ENCODE measurements at places on chromosomes 13 and 19.
A peak's percentile ranks its signal among the peaks of the same experiment; 100 is the strongest.

DNA sequence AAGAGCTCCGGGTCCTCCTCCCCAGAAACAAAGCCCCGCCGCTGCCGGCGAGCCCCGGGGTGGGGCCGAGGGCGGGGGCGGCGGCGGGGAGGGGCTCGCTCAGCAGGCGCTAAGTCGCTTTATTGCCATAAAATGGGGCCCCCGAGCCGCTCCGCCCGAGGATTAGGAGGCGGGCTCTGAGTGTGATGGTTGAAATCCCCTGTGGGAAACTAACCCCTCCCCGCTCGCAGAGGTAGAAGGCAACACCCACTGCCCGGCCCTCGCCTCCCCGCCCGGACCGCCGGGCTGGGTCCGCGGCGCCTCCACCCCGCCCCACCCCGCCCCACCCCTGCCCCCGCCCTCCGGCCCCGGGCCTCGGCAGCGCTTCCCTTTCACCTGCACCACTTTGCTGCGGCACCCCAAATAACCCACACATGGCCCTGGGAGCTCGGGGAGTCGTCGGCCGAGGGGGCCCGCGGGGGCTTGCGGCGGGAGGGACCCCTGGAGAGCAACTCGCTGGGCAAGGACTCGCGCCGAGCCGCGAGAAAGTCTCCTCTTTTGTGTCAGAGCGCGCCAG, at the start of gene KLF12:
TSS of gene KLF12 (minus strand) at position 184 of the 556 bp plus-strand sequence.
- peak; percentile 94 for DNase-seq

DNA sequence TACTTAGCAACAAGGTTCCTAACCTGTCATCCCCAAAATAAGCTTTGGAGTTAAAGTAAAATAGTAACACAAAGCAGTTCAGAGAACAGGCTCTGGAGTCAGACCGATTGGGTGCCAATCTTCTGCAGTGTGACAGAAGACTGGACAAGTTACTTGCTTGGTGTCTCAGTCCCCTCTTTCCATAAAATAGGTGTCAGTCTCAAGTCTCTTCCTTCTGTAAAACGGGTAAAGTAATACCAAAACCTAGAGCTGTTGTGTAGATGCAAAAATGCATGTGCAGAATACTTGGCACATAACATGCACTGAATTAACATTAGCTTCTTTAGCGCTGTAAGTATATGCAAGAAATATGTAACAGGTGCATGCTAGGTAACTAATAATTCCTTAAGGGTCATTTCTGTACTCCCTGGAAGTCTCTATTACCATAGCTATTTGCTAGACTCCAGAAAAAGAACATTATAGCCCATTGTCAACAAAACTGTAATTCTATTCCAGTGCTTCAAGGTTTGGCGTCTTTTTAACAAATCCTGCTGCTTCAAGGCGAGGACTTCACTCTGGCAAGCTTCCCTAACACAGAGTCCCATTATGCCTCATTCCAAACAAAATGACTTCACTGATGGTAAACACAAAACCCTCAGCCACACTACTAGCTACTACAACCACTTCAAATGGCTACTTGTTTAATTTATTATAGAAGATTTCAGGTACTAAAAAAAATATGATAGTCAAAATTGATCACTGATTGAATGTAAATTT, 32.8 kb downstream of the ELF1 start:
- no peak for DNase-seq

GRCh38 chr19:16605553-16605994, 22.4 kb downstream of the MED26 start:
- no peak for DNase-seq

- no peak for DNase-seq
Observed at GRCh38 chr13:20348645-20349408, 116.7 kb upstream of the GJB6 start.

DNA sequence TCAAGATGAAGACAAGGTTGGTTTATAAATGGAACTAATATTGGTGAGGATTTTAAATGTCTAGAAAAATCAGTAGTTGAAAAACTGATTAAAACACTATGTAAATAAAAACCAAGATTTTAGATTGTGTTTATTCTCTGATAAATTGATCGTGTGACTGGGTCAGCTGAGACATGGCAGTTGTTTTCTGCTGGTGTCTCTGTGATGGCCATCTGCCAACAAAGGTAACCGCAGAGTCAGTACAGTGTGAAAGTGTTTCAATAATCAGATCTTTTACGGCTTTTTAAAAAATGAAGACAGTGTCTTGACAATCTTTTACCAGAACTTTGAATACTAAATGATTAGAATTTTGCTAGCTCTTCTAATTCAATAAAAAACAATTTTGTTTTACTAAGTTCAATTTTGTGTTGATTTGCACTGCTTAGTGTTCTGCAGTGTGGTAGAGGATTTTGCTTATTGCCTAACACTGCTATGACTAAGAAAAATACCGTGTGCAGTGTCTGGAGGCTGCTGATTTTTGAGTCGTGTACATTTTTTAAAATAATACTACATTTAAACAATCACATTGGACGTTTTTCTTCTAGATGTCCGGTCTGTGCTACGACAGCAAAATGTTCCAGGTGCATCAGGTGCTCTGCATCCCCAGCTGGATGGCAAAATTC, 32.7 kb upstream of the GPR183 start:
- DNase-seq, result peak; percentile 63

DNA sequence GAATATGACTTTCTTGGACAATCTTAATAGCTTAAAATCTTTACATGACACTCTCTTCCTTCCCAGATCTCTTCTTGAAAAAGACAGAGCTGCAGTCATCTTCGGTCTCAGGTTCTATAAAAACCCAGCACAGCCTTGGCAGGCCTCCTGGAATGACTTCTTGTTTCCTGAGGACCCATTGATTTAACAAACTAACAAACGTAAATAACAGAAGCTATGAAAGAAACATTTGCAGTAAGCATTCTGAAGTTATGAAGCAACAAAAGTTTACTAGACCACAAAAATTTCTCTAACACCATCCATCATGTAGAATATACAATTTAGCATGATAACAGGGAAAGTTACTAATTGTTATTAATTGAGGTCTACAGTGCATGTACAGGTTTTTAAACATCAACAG, 62.8 kb upstream of the STARD13 start:
- no peak for DNase-seq

DNA sequence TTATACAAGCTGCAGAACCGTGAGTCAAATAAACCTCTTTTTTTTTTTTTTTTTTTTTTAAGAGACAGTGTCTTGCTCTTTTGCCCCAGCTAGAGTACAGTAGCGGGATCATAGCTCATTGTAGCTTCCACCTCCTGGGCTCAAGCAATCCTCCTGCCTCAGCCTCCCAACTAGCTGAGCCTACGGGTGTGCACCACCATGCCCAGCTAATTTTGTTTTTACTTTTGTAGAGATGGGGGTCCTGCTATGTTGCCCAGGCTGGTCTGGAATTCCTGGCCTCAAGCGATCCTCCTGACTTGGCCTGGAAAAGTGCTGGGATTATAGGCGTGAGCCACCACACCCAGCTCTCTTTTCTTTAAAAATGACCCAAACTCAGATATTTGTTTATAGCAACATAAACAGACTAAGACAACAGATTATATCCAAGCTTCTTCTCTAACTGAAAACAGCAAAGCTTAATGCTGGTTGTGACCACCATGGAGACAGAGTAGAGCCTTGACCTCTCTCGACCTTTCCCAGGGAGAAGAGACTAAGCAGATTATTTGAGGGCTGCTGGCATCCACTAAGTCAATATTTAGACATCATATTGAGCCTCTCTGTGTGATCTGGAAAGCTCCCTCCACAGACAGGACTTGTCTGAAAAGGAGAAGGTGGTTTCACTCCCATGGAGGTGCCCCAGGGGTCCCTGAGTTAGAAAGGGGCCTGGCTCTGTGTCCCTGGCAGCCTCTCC, 150.0 kb downstream of the KCTD15 start:
- no peak for DNase-seq

DNA sequence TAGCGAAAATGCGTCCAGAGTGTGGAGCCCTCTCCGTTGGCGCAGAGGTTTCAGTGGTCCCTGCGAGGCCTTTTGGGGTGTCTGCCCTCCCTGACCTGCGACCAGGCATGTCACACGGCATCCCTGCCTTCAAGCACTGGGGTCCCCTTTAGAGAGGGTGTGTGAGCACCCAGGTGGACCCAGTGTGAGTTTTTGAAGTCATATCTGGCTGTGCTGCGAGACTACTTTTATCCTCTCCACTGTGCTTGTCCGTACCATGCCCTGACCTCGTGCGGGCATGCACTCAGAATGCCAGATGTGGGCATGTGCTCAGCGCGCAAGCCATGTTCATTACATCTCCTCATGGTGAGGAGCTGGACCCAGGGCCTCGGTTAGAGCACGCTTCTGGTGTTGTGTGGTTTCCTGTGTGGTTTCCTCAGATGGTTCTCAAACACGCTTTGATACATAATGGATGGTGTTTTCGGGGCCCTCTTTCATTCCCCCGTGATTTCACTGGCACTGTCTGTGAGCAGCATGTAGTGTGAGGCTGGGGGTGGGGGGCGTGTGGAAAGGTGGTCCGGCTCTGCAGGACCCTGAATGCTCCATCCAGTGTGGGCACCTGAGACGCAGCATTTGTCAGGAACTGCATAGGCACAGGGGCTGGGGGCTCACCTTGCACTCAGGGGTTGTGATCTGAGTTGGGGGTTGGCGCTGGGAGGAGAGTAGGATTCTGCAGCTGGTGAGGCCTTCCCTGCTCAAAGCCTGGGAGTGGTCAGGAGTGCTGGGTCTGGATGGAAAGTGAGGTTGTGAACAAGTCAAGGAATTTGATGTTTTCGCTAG, 2.3 kb downstream of the TFDP1 start:
- no peak for DNase-seq

- DNase-seq, result no peak
Observed at GRCh38 chr13:36536546-36536945, 104.3 kb downstream of the CCNA1 start.

DNA sequence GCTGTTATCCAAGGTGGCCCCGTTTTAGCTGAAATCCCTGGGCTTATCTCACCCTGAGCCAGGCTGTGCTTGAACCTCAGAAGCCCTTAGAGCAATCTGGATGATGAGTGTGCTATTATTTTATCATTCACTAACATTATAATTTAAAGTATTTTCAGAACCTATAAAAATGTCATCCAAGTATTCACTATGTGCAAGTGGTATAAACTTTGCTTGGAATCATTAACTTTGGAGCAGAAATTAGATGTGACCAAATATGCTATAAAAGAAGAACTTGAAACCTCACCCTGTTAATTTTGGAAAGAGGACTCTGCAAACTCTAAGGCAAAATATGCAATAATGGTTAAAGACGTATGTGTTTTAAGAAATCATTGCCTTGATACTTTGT, 147.5 kb downstream of the USP12 start:
- no peak for DNase-seq

DNA sequence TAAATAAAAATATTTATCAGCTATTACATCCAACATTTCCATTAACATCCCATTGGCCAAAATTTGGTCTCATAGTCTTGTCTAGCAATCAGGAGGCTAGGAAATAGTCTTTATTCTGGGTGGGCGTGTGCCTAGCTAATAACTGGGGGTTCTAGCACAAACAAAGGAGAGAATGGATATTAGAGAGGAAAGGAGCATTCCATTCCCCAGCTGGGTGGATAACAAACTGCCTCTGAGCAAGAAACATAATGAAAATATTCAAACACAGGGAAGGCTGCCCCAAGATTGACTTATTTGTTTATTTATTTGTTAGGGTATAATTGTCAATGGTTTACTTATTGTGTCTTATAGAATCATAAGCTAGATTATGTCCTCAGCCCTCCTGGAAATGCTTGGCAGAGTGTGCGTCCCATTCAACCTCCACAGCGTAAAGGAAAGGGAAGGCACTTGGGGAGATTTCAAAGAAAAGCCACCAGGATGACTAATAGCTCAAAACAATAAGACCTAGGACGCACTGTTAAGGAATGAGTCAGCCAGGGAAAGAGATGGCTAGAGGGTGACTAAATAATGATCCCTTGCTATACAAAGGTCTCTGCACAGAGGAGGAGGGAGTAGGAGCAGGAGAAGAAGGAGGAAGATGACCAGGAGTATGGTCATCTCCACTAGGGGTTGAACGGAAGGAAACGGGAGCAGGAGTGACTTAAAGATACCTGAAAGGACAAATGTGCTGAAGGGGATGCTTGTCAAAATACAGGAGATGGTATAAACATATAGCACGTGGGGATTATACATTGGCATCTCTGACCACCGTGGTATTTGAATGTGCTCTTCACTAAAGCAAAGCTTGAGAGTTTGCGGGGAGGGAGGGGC, 23.5 kb upstream of the USP12 start:
- no peak for DNase-seq

DNA sequence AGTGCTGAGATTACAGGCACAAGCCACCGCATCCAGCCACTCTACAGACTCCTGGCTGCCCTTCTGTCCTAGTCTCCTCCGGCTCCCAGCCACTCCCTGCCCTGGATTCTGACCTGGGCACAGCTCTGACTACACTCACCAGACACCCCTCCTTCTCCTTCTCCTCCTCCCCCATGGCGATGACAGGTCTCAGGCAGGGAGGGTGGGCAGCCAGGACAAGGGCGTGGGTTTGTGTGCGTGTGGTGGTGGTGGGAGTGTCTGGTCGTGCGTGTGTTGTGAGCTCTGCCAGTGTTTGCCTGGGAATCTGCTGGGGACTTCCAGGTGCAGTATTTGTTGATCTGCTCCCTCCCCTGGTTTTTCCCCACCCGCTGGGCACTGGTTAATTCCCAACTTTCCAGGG, 3.0 kb upstream of the NCCRP1 start:
- no peak for DNase-seq

DNA sequence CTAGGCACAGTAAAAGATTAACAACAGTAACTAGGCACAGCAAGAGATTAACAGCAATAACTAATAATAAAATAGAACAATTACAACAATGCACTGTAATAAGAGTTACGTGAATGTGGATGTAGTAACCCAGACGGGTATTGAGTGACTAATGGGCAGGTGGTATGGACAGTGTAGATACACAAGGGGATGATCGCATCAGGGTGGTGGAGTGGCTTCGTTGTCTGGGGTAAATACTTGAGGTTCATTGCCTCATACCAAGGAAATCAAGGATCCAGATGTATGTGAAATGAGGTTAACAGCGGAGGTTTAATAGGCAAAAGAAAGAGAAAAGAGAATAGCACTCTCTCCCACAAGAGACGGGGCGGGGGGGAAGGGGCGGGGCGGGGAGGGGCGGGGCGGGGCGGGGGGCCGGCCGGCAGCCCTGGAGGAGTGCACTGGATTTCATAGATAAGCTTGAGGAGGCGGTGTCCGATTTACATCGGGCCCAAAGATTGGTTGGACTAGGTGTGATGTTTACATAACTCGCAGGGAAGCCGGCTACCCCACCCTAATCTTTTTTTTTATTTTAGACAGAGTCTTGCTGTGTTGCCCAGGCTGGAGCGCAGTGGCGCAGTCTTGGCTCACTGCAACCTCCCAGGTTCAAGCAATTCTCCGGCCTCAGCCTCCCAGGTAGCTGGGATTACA, 106.3 kb downstream of the KCTD15 start:
- no peak for DNase-seq

GRCh38 chr19:46668662-46669061, 7.7 kb upstream of the DACT3 start:
- DNase-seq, result no peak

DNA sequence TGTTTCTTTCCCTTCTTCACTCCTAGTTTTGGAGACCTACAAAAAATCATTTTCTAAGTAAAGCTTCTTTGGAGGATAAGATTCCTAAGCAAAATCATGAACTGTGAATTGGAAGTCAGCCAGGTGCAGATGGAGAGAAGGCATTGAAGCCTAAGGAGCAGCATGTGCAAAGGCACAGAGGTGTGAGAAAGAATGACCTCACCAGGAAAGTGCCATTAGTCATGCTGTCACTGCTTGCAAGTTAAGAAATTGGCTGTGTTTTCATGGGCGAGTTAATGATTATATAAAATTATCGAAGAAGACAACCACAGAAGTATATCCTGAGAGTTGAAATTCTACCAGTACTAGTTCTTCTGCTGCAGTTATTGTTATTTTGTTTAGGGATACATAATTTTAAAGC, 80.3 kb upstream of the KLHL1 start:
- DNase-seq, result no peak
